SK-MEL-5 (cell line): ENCODE measurements at places on chromosomes 6 and 20.

- no peak for DNase-seq
These were observed 245.3 kb downstream of the FARS2 start for GRCh38 chr6:5506597-5506996.

DNA sequence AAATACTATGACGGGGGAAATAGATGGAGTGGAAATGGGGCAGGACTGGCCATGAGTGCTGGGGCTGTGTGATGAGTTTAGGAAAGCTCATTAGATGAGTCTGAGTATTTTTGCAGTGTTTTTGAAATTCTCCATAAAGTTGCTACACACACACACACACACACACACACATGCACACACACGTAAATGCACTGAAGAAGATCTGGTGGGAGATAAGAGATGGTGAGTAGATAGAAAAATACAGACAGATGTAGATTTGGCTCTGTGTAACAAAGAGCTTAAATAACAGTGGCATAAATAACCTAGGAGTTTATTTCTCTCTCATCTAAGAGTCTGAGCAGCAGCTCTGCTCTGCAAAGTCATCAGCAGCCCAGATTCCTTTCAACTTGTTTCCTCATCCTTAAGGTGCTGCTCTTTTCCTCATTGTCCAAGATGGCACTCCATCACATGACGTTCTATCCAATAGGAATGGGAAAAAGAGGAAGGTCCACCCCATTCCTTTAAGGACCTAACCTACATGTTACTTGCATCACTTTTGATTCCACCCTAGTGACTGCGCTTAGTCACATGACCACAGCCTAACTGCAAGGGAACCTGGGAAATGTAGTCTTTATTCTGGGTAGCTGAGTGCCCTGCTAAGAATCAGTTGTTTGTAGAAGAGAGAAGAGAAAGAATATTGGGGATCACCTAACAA is 76.4 kb downstream of the EYA2 start:
- DNase-seq = peak; percentile 80

DNA sequence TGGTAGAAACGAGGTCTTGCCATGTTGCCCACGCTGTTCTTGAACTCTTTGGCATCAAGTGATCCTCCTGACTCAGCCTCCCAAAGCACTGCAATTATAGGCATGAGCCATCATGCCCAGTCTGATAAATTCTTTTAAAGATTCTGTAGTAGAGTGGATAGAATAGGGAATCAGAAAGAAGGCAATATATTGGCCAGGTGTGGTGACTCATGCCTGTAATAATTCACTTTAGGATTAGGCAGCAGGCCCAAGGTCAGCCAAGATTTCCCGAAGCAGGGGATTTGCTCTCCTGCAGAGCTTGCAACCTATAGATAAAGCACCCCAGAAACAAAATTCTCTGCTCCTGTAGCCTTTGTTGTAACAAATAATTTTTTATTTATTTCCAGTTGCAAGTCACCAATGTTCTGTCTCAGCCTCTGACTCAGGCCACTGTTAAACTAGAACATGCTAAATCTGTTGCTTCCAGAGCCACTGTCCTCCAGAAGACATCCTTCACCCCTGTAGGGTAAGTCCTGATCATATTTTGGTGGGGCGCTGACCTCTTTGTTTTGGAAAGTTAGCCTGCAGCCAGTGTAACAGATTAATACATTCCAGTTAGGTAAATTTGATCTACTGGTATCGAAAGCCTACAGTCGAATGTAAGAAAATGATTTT is 30.4 kb upstream of the MROH8 start:
- DNase-seq = no peak

GRCh38 chr20:46374383-46374782 is 32.0 kb downstream of the ELMO2 start:
- no peak for DNase-seq

- DNase-seq = no peak
These were observed 14.7 kb upstream of the CHD6 start for GRCh38 chr20:41632896-41633295.

DNA sequence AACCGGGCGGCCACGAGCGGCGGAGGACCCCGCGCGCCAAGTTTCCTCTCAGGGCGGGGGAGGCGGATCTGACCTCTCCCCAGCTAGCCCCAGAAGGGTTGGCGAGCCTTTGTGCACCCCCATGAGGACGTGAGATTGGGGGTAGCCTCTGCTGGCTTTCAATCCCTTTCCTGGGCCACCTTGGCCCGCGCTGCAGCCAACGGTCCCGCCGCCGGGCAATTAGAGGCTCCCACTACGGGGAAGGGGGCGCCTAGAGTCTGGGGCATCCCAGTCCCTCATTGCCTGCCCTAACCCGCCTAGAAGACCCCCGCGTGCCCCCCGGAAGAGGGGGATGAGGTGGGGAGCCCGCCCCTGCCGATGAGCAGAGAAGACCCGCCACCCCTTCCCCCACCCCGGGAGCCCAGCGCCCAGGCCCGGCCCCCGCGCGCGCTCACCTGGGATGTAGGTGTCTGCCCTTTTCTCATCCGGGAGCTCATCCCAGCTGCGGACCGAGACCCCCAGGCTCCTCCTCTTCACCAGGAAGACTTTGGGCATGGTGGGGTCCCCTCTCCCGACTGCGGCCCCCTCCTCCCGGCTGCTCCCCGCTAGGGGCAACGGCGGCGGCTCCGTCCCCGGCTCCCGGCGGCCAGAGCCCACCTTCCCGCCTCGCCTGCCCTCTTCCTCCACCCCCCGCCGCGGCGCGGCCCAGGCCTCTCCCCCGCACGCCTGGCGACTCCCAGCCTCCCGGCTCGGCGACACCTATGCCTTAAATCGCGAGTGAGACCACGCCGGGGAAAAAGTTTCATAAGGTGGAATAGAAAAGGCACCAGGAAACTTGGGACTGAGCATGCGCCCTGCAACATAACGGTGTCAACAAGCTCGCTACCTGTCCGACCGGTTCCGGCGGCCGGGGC is at the start of gene OVOL2:
TSS of gene OVOL2 (minus strand) at position 816 of the 893 bp plus-strand sequence. CDS start at position 534, 282 bp downstream.
- no peak for DNase-seq

- DNase-seq = no peak
These were observed 117.4 kb downstream of the FAXC start for GRCh38 chr6:99232056-99232455.

DNA sequence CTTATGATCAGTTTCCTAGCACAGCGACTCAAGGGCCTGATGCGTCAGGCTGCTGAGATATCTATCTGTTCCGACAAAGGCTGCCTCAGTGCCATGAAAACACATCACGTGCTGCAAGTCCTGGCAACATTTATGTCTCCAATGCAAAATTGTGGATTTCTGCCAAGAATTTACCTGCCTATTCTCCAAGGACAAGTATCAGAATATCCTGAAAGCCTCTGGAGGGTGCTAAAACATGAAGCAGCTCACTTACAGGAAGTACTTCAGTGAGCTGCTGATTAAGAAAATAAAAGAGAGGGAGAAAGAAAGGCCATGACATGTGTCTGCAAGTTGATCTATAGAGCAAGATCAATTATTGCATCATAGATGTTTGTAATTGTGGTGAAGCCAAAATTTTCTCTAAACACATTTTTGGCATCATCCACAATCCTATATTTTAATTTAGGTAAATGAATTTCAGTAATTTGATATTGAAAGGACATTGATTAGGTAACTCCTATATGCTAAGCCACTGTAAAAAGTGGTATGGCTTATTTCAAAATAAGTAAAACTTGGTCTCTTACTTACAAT is 25.8 kb upstream of the TPBG start:
- no peak for DNase-seq

GRCh38 chr6:47138046-47138445 is 95.9 kb upstream of the ADGRF1 start:
- DNase-seq = no peak

GRCh38 chr6:143727035-143727434 is 49.3 kb downstream of the PHACTR2 start:
- DNase-seq = no peak
